Activated effector memory CD4-positive, alpha-beta T cell treated with Interleukin-2 at 50 U/mL for 16 hours (primary cell): ENCODE measurements at places on chromosomes 6 and 20.

- DNase-seq = no peak
These were observed 47.3 kb upstream of the TNFAIP3 start for GRCh38 chr6:137819740-137820139.

DNA sequence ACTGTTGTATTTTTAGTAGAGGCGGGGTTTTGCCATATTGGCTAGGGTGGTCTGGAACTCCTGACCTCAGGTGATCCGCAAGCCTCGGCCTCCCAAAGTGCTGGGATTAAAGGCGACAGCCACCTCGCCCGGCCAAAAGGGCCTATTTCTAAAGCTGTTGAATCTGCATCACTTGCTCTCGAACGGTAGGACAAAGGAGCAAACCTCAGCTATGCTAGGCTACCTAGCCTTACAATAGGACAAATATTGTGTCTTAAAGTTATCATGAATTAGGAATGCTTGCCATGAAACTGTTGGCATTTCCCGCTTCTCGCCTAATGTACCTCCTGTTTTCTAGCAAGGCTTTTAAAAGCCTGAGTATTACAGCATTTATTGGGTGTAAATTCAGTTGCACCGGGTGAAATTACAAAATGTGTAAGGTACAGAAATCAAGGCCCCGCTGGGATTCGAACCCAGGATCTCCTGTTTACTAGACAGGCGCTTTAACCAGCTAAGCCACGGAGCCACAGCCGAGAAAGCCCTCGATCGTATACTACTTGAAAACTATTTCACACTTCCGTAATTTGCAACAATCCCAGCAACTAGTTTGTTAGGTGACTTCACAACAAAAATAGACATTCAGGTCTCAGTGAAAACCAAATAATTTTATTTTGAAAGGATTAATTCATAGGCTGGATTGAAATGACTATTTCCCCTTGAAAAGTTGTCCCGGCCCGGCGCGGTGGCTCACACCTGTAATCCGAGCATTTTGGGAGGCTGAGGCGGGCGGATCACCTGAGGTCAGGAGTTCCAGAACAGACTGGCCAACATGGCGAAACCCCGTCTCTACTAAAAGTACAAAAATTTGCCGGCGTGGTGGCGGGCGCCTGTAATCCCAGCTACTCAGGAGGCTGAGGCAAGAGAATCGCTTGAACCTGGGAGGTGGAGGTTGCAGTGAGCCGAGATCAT is 211.6 kb upstream of the ZNF184 start:
- DNase-seq = no peak

DNA sequence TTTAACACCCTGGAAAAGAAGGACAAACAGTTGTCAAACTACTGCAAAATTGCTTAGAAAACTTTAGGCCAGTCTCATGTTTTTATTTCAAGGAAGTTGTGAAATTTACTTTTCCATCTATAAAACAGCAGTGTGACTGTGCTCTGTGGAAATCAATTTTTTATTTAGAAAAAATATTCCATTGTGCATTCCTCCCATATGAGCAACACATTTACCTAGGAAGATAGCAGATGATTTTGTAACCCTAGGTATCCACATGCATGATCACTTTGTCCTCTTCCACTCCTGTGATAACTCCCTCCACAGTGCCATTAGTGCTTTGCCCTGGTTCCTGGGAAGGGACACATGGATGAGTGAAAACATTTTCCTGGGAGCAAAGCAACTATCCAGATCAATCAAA is 70.0 kb upstream of the SHLD1 start:
- DNase-seq = no peak

GRCh38 chr20:45518282-45518681 is 2.9 kb upstream of the SPINT3 start:
- no peak for DNase-seq

- no peak for DNase-seq
These were observed 13.4 kb upstream of the TBC1D20 start for GRCh38 chr20:475463-476357.

DNA sequence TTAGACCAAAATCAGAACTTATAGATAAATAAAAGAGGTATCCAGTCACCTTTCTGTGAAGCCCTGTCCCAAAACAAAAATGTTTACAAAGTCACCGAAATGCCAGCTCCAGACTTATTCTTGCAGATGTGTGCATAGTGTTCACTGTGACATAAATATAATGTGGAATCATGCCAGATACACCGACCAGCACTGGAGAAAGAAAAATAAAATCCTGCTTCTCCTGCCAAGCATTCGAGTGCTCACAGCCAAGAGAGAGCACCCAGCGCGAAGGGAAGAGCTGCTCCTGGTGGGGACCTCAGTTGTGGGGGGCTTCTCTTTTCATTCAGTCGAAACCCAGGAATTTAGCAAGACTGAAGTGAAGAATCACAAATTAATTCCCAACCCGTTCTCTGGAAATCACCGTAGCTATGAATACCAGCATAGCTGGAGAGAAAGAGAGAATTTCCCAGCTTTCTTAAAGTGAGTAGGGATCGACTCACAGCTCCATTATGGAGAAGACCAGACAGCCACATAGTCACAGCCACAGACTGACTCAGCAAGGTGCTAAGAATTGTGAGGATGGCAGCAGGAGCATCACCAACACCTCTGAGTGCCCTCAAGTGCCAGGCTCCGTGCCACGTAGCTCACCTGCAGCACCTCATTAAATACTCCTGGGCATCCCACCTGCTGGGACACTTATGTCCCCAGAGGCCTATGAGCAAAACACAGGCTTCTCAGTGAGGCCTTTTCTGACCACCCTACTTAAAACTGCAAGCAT is 33.2 kb downstream of the BFSP1 start:
- DNase-seq = no peak

GRCh38 chr20:48740712-48741111 is 87.1 kb downstream of the PREX1 start:
- no peak for DNase-seq
